Activated CD4-positive, alpha-beta T cell treated with anti-CD3 and anti-CD28 coated beads, Interleukin-2, Interleukin-4, amounts not matched to agents 100 ng/mL and 50 ng/mL, durations not matched to agents 16 hours and 8 hours (primary cell): ENCODE measurements at places on chromosomes 11 and 22.

DNA sequence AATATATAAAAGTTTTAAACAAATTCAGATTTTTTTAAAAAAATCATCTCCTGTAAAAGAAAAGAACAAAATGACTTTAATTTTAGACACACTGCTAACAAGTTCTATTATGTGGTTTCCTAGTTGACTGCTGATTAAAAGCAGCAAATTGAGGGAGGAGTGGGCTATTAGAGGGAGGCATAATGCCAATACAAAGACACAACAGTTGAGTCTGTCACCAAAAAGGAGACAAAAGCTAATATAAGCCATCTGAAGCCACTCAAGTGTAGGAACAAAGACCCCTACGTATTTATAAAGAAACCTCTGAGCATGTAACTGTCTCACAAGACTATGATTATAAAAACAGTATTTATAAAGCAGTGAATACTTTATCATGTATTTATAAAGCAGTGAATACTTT is 28.6 kb downstream of the TMEM123 start:
- DNase-seq: no peak

DNA sequence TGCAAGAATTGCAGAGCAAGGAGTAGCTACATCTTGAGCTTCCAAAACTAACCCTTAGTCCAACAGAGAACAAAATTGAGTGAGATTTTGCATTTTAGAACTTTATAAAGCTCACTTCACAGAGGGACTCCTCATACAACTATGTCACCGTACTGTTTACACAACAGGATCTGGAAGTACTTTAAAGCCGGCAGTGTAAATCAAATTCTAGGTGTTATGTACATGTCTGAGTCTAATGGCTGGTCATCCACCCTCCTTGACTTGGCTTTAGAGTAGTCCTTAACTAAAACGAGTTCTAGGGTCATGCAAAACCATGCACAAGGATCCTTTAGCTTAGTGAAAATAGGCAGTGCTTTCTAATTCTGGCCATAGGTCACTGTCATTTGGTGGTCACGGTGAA is 23.5 kb downstream of the IRAG1 start:
- DNase-seq: no peak

DNA sequence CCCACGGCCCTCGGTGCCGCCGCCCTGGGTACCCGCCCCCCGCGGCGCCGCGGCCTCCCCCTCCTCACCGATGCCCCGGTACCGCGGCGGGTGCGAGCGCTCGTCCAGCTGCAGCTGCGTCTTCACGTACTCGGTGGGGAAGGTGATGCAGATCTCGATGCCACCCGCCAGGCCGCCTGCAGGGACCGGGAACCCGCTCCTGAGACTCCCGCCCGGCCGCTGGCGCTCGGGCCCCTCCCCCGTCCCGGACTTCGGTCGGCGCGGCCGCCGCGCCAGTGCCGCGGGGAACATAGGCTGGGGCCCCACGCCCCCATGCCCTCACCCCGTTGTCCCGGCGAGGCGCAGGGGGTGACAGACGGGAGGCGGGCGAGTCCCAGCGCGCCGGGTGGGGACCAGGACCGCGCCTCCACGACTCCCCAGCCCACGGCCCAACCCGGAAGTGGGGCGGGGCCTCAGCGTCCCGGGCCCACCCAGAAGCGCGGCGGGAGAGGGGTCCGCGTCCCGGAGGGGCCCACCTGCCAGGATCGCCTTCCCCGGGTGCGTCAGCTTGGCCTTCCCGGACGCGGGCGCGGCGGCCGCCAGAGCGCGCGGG is 375 bp downstream of the SLC25A1 start:
- DNase-seq: no peak

GRCh38 chr11:73053964-73054363 is 88.2 kb downstream of the FCHSD2 start:
- DNase-seq: no peak

GRCh38 chr11:126452241-126453101 is 97.0 kb downstream of the ST3GAL4 start:
- DNase-seq: no peak

- no peak for DNase-seq
Measured at GRCh38 chr22:33923033-33923432, 2.8 kb upstream of the LARGE1 start.

DNA sequence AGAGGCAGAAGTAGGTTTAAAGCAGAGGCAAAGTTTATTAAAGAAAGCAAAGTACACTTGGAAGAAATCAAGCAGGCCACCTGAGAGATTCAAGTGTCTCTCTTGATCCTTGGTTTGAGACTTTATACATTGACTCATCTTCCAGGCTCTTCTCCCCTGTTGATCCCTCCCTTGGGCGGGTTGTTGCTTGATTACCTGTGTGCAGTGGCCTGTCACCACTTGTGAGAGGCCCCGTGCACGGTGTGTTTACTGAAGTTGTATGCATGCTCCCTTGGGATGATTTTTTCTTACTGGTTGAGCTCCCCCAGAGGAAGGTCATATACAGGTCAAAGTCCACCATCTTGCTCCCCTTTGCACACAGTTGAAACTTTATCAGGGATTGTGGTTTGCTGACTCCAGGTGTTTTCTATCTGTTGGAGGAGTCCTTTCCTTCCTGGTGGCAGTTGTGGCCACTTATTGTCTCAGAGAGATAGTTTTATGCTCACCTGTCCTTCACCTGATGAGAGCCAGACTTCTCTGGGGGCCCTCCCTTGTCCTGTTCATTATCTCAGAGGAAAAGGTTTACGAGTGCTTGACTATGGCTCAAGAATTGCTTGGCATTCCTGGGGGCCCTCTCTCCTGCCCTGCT is 16.3 kb upstream of the RBMXL2 start:
- no peak for DNase-seq

DNA sequence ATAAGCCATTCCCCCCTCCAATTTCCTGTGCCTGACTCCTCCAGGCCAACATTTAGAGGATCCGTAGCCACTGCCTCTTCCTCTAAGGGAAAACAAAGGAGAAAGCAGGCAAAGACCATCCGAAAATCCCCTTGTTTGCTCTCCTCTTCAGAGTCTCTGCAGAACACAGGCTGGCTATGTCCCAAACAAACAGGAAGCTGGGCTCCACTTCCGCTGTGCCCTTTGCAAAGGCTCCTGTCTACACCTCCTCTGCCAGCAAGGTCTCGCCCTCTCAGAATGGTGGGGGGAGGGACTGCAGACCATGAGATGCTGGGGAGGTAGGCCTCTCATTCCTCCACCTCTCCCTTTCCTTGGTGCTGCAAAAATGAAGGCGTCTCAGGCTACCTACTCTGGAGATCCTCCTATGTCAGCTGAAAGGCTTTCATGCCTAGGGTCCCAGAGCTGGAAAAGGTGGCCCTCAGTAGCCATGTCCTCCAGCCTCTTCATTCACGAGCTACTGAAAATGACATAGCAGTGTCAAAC is 596.2 kb downstream of the BUD13 start:
- no peak for DNase-seq

GRCh38 chr22:30485362-30485988 is 13.7 kb upstream of the SEC14L3 start:
- peak; percentile 74 for DNase-seq

DNA sequence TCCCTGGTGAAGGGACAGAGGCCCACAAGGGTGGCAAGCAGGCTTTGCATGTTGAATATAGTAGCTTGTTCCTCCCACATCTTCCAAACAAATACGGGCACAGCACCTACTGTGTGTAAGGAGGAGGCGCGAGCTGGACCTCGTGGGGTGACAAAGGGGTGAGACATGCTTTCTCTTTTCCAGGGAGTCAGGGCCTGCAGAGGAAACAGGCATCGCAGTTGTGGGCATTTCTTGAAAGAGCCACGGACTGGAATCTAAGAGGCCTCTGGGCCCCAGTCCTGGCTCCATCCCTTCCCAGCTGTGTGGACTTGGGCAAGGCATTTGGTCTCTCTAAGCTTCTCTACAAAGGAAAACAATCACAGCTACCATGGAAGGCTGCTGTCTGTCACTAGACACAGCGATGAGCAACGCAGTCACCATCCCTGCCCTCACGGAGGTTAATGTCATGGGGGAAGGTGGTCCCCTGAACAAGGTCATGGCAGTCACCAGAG is 13.0 kb upstream of the CDC42EP1 start:
- no peak for DNase-seq

- DNase-seq: no peak
Measured at GRCh38 chr11:62508336-62509058, 38.1 kb downstream of the AHNAK start.

- no peak for DNase-seq
Measured at GRCh38 chr11:47443817-47444216, 5.1 kb downstream of the RAPSN start.

DNA sequence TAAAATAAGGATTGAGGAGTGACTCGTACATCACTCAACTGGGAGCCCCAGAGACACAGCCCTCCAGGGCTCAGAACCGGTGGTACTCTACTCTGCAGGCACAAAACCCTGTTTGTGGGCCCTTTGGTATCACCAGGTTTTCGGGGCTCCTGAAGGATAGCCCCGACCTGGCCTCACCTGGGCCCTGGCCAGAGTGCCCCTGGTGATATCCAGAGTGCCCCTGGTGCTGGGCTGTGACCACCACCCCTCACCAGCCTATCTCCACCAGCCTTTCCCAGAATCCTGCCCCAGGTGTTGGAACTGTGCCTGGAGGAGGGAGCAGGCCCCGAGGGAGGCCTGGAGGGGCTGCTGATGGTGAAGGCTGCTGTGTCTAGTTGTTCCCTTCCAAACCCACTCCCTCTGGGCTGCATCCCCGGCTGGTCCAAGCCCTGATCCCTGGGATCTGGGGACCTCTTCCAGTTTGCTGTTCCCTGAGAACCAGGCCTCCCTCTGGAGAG is 2.2 kb upstream of the GGT5 start:
- no peak for DNase-seq

DNA sequence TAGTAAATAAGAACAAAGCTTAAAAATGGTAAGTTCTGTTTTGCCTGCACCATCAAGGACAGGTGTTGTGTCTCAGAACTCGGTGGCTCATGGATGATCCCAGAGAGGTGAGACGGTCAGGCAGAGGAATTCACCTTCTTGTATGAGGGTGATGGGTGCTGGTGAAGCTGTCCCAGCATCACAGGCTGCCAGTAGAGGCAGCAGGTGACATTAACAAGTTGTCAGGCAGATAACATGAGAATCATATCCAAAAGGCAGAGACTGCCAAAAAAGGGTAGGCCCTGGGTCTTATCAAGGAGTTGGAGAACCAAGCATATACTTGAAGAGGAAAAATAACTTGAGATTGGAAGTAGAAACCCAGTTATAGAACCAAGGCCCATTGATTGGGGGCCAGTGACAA is 437.8 kb downstream of the DYNC2H1 start:
- no peak for DNase-seq

GRCh38 chr11:130062026-130062425 is 7.7 kb upstream of the APLP2 start:
- DNase-seq: no peak

DNA sequence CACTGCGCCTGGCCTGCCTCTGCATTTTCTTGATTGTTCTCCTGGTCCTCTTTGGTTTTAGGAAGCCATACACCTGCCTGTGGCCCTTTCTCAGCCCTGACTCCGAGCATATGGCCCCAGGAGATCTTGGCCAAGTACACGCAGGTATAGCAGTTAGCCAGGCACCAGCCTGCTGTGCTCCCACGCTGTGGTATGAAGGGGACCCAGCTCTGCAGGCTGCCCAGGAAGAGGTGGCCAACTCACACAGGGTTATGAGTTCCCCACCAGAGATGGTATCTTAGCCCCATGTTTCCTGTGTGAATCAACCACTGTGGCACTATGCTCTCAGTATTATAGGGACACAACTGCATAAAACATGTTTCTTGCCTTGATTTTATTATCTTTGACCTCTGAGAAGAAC is 31.1 kb downstream of the SGSM3 start:
- DNase-seq: peak; percentile 84

GRCh38 chr11:3614742-3615171 is 27.0 kb downstream of the ART5 start:
- peak; percentile 27 for DNase-seq

- DNase-seq: no peak
Measured at GRCh38 chr11:72624496-72625201, 49.6 kb downstream of the PDE2A start.

DNA sequence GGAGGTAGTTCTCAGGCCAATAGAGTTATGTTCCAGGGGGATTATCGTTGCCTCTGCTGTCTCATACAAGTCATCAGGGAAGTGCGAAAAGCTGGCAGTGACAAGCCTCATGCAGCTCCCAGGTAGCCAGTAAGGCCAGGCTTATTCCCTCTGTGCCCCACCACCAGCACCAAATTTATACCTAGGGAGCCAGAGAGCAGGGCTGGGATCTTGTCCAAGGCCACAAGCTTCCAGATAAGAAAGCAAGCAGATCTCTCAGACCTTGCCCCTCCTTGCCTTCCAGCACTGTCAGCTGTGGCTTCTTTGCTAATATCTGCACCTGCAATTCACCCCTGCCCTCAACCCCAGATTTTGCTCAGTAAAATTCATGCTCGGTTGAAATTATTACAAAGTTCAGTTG is 206.3 kb upstream of the FAT3 start:
- no peak for DNase-seq

DNA sequence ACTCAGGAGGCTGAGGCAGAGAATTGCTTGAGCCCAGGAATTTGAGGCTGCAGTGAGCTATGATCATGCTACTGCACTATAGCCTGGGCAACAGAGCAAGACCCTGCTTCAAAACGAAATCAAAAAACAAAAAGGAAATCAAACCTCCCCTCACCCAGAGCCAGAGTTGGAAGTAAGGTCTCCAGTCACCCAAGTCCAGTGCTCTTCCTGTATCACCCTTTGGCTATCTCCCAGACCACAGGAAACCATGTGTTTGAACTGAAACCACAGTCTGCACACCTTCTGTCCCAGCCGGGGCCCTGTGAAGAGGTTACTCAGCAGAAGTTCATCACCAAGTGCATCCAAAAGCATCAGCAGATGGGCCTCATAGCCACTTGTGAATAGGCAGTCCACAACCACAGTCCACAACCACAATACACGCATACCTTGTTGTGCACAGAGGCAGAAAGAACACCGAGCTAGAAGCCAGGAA is 4.6 kb downstream of the MYH9 start:
- DNase-seq: peak; percentile 84

DNA sequence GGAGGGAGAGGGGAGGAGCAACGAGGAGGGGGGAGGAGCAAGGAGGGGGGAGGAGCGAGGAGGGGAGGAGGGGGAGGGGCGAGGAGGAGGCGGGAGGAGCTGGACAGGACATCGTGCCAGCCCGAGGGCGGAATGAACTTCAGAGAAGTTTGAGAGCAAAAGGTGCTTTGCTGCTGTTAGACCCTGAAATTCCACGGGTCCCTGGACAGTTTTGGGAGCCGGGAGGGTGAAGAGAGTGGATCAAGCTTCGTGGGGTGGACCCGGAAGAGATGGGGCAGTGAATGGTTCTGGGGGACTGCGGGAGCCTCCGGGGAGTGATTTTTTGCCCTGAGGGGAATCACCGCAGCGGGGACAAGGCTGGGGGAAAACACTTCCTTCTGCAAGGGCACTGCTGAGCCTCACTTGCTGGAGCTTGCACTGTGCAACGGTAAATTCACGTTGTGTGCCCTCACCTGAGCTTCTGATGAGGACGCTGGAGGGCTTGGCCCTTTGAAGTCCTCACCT is 10.7 kb upstream of the NLRP6 start:
- peak; percentile 22 for DNase-seq

DNA sequence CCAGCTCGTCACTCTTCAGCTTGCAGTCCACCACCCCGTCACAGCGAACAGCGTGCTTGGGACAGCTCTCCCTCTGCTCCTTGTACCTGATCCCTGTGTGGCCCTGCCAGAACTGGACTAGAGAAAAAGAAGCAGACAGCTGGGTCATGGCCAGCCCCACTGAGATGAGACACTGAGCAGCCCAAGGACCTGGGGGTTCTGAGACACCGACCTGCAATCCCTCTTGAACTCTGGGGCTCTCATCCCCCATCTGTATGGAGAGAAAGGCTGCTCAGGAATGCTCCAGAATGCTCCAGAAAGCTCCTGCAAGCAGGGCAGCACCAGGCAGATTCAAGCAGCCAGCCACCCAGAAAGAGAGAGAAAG is 14.8 kb downstream of the TMPRSS13 start:
- DNase-seq: no peak
